Renal cortical epithelial cell (primary cell): ENCODE measurements at places on chromosomes 16 and 17. TPM values are rescaled to one million over a fixed set of nuclear protein-coding genes. Genes with fewer than 3 reads are reported as not detected.

SLC16A11 gene
- total RNA-seq, result not detected in 2 replicates

XYLT1 gene
- under 0.01 and 0.15 TPM in 2 replicates for total RNA-seq

SLC16A6 gene
- 0.05 TPM in 1 of 2 replicates, not detected in the other for total RNA-seq

MKS1 gene
- total RNA-seq, result 15.7 and 20.1 TPM in 2 replicates

DNA sequence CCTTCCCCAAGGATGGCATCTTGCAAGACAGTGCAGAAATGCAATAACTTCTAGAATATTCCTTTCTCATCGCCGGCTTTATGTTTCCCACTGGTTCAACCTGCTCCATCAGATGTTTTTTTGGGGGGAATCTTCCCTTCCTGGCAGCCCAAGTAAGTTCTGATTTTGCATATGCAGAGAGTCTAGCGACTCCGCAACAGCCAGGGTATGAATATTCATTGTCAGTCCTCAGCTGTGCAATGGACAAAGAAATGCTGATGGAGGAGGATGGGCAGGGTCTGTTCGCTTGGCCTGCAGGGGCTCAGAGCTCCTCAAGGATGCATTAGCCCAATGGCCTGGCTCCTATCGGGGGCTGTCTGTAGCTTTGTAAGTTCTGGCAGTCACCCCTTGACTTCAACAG, 358.8 kb upstream of the CCL2 start:
- DNase-seq, result no peak

DNA sequence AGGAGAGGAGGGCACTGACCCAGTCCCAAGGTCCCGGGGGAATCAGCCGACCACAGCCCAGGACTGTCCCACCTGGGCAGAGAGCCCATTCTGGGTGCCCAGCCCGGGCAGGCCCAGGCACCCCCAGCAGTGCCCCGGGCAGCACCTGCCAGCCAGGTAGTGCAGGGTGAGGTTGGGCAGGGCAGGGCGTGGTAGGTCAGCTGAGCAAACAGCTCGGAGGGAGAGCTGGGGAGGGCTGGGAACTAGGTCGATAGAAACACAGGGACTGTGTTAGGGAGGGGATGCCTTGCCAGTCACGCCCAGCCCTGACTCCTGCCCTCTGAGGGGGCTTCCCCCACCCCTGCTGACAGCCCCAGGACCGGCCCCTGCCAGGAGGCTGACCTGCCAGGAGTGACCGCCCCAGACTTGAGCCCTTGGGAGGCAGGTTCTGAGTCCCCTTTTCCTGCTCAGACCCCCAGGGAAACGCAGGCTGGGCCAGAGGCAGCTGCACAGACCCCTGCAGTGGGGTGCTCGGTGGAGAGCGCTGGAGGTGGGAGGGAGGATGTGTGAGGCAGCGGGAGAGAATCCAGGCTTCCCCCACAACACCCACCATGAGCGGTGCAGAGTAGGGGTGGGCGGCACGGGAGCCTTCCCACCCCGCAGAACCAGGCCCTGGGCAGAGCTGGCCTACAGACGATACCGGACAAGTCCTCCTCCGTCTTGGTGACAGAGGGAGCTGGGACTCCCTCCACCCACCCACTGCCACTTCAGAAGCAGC, 4.7 kb downstream of the HS3ST6 start:
- DNase-seq, result no peak

DNA sequence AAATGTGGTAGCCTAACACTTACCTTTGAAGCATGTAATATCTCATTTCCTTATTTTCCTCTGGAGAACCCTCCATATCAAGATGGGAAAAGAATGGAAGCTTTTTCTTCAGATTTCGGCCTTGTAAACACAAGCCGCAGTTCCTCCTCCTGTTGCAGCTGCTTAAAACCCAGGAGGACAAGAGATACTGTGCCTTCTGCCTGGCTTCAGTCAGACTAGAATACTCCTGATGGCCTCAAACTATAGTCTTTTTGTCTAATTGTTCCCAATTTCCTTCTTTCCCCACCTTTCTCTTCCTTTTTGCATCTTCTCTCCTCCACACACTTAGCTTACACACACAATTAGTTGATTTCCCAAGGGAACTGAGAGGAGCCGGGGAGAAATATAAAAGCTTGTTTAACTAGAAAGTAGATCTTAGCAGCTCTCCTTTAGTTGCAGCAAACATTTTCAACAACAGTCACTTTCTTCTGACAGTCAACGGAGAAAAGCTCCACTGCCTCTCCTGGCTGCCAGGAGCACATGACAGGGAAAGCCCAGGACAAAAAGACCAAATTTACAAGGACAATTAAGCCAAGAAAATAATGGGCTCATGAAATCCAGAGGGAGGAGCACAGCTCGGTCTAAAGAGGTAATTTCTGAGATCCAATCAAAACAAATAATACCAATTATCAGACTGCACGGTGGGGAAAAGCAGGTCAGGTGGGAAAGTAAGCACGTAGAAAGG, 76.4 kb upstream of the C17orf78 start:
- peak; percentile 44 for DNase-seq
